ENCODE measurements at places on chromosomes 1 and 21.

GRCh38 chr1:53294567-53294966 is 33.3 kb downstream of the LRP8 start:
- DNase-seq: no peak

DNA sequence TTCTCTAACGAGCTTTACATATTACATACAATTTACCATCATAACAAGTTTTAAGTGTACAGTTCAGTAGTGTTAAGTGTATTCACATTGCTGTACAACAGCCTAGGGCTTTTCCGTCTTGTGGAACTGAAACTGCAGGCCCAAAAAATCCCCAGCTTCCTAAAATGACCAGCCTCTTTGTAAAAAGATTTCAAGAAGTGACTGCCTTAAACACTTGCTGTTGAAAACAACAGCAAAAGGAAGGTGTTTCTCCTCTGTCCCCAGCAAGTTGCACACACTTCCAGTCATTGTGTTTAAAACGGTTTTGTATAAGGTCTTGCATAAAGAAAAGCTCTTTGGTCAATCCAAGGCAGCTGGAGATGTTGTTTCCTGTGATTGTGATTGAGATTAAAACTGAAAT is 16.0 kb upstream of the GBP1 start:
- DNase-seq: no peak

DNA sequence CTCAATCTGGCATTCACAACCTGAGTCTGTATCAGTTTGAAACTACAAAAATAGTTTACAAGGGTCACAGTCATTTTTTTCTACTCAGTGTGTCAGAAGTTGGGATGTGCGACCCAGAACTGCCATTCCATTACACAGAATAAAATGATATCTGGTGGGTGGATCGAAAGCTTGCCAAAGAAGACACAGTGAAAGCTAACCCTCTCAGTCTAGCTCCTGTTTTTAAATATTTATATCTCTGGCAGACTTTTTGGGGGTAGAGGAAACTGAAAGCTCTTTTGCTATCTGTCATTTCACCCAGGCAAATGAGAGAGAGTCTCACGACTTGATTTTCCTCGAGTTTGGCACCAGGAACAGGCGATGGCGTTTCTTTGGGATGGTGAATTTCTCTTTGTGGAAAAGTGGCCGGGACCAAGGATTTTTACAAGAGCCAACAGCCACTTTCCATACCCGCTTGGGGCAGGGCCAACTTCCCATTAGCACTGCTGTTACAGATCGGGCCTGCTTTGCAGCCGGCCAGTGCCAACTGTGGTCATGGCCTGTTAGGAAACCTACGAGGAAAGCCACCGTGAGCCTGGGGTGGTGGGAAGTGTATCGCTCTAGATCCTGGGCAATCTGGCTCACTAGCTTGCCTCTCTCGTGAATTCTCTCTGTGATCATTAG is 185.5 kb upstream of the NFIA start:
- peak; percentile 21 for DNase-seq

GRCh38 chr1:165328136-165328535 is 28.4 kb downstream of the LMX1A start:
- DNase-seq: no peak

DNA sequence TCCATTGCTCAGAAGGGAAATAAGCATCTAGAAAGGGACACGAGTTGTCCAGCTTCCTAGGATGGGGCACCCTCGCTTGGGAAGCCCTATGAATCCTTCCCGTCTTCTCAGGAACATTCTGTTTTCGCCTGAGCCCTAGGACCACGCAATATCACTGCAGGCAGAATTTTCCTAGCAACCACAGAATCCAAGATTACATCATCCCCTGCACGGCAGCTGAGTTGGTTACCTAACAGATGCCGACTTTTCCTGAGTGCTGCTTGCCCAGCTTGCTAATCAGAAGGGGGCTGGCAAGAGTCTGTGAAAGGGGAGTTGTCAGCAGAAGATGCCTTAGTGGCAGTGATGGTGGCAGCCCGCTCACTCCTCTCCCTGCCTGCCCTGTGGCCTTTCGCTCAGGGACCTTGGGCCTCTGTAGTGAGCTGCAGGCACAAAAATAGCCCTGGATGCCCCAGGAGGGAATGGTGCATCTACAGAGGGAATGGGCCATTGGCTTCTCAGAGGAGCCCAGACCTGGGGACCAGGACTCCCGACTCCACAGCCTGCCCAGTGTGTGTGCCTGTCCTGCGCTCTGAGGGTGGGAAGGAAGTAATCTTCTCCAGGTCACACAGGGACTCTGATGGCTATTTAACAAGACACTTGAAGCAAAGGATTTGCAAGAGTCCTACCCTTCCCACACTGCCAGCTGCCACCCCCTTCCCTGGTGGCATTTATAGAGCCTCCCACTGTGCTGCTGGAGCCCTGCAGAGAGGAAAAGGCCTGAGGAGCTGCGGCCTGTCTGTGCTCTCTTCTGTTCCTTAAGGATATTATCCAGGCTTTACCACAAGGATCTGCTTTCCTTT is 28.9 kb upstream of the CLSTN1 start:
- peak; percentile 93 for DNase-seq

DNA sequence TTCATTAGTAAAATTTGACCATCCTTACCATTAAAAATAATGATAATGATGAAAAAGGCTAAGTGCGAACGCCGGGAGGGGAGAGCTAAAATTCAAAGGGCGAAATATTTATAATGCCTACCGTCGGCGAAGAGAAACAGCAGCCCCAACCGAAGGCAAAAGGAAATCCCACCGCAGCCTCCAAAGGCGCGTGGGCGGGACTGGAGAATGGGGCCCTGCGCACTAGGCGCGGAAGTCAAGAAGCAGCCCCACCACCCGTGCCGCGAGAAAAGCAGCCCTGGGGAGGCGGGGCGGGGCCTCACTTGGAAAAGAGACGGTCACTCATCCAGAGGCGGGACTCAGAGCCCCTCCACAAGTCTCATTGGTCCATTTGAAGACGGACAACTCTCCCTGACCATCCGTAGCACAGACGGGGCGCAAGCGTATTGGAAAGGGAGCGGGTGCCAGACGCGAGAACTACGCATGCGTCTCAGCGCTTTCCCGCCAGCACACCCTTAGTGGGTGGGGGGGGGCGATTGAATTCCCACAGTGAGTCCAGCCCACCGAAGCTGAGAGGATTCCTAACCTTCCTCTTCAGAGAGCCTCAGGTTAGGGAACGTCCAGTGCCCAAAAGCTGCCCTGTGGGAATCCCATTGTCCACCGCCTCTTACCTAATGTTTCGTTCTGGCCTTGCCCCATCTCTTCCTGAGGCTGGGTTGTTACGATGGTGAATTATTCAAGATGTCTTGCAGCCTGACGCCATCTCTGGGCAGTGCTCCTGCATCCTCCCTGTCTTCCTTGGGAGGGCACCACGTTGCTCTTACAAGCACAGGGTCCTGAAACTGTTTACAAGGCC is 19.0 kb downstream of the MTX1 start:
- peak; percentile 99 for DNase-seq

DNA sequence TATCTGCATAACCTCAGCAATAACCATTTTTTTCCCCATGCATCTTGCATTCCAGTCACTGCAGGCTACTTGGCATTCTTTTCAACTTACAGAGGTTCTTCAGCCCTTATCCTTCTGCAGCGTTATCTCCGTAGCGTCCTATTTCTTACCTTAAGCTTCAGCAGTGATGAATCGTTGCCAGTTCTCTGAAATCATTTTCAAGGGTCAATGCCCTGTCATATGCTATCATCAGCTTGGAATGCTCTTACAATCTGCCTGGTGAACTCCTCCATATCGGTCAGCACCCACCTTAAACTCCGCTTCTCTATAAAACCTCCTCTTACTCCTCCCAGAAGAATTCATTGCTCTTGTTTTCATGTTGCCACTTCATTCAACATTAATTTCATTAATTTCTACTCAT is 105.1 kb upstream of the DPH5 start:
- no peak for DNase-seq

DNA sequence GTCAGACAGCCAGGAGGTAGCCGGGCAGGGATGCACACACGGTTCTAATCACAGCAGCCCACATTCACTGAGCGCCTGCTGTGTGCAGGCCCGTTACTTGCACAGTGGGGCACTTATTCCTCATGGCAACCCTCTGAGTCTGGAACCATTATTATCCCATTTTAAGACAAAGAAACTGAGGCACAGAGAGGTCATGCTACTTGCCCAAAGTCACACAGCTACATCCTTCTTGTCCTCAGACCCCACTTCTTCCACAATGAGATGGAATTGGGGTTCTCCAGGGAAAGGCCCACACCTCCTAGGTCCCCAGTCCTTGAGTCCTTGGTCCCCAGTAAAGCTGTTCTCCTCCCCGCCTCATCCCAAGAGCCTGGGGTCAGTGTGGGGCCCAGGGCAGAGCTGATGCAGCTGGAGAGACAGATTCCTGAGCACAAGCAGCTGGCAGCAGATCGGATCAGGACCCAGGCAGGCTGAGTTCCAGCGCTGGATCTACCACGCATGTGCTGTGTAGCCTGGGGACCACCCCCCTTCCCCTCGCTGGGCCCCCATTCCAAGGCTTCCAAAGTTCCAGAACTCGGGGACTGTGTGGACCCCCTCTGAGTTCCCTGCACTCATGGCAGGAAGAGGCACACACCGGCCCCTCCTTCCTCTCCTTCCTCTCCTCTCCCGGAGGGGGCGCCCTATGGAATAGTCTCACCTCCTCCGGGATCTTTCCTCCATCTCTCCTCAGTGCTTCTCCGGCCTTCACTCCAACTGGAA is 393.4 kb downstream of the MATN1 start:
- DNase-seq: no peak

DNA sequence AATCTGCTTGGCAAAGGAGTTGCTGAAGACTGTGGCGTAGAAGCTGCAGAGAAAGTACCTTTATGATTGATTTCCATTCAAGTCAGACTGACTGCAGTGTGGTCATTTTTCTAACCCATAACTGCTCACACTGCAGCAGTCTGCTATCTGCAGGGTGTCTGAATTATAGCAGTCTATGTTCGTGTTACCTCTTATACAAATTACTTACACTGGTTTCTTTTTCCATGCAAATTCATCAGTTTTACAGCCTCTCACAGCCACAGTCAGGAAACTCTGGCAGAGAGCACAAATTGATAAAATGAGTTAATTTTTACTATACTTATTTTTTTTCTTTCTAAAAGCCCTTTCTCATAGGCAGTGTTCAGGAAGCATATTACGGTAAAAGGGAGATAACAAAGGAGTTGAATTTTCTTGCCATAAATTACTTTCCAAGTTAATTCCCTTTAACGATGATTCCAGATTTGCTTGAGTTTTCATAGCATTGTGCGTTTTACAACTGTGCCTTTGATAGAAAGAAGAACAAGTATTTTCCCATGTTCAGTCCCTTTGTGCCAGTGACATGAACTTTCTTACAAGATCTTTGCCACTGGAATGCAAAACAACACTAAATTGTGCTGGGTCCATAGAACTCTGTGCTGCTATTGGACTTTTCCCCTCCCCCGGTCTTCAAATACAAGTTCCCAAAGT is 261.5 kb downstream of the NFIA start:
- no peak for DNase-seq

DNA sequence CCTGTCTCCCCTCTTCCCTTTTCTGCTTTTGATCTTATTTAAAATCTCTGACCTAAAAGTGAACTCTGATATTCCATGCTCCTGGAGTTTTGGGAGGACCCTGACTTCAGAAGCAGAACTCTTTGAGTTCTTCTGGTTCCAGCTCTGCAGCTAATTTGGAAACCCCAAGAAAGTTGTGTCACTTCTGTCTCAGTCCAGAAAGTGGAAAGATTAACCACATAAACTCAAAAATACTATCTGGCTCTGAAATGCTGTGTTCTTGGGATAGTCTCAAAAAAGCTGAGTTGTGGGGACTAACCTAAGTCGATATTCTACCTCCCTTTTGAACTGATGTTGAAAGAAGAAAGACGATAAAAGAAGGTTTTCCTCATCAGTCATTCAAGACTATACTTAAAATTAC is 59.8 kb downstream of the ITPKB start:
- no peak for DNase-seq

All from NCI-H524 (cell line).